WTC11 (cell line): ENCODE measurements at places on chromosomes 12 and 14. TPM values are rescaled to one million over a fixed set of nuclear protein-coding genes. Genes with fewer than 3 reads are reported as not detected.

GRCh38 chr12:70609739-70610491 lies 27.3 kb downstream of the PTPRB start:
- H3K27me3 ChIP-seq, result peaks cover 33% of the 10 kb centered on the region
- peak; percentile 46 for DNase-seq
- H3K4me3 ChIP-seq, result peak overlapping the region; percentile 84

KCNJ8 gene
- 1.1 to 1.9 TPM (median 1.4 TPM) in 3 replicates for total RNA-seq

NEDD1 gene
- total RNA-seq, result 27.7 to 29.3 TPM (median 28.8 TPM) in 3 replicates

SERPINA3 gene
- 2.7 to 3.5 TPM (median 3.0 TPM) in 3 replicates for total RNA-seq

MYF5 gene
- not detected in 3 replicates for total RNA-seq

- H3K27me3 ChIP-seq, result peaks cover 1% of the 10 kb centered on the region; the same call in 1 of the 2 replicates
- H3K36me3 ChIP-seq, result peaks cover 21% of the 10 kb centered on the region
- H3K4me1 ChIP-seq, result no peaks in the 10 kb centered on the region
Measured at GRCh38 chr12:68056300-68056699, 67.1 kb downstream of the IFNG-AS1 start.

PDE3A gene
- total RNA-seq, result 2.2 to 2.8 TPM (median 2.3 TPM) in 3 replicates

DNA sequence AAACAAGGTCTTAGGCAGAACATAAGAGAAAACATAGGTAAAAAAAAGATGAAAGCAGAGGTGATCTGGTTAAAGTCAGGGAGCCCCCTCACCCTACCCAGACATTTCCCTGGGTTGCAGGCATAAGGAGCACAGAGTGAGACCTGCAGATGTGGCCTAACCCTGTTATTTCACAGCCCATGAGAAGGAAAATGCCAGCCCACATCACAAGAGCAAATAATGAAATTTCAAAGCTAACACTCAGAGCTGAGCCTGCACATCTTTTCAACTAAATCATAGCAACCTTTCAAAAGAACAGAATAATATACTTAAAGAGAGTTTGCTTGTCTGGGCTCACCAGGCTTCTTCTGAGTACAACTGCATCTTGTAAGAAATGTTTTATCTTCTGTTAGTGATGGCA lies 295.4 kb downstream of the RPAP3 start:
- H3K36me3 ChIP-seq, result no peaks in the 10 kb centered on the region
- DNase-seq, result no peak
- no peaks in the 10 kb centered on the region for H3K27me3 ChIP-seq
- no peak overlapping the region for H3K4me3 ChIP-seq
- peaks cover 7% of the 10 kb centered on the region for H3K4me1 ChIP-seq

- peaks cover 90% of the 10 kb centered on the region for H3K4me1 ChIP-seq
- no peaks in the 10 kb centered on the region for H3K27me3 ChIP-seq
- DNase-seq, result no peak
- no peak overlapping the region for H3K4me3 ChIP-seq
- H3K27ac ChIP-seq, result peak overlapping the region; percentile 85
Measured at GRCh38 chr12:124504273-124505000, 63.0 kb downstream of the NCOR2 start.
